ENCODE measurements at places on chromosomes 6 and 20.

DNA sequence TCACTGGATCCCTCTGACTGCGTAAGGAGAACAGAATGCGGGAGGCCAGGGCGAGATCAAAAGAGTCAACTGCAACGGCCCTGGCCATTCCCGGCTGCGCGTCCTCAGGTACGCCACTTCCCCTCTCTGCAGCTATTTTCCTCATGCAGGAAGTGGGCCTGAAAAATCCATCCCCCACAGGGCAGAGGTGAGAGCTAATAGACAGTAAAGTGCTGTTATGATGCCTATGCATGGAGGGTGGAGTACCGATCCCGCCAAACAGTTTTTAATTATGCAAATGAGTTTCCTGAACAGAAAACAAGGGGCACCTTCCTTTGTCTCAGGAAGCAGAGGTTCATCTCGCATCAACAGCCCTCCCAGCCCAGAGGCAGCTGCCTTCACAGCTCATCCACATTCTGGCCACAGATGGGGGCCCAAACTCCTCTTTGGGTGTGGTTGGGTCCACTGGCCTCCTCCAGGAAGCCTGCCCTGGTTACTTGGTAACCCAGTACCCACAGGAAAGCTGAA is 9.3 kb downstream of the PREX1 start:
- DNase-seq: no peak

- DNase-seq: no peak
Measured at GRCh38 chr6:89148016-89148750, 2.3 kb downstream of the PM20D2 start.

DNA sequence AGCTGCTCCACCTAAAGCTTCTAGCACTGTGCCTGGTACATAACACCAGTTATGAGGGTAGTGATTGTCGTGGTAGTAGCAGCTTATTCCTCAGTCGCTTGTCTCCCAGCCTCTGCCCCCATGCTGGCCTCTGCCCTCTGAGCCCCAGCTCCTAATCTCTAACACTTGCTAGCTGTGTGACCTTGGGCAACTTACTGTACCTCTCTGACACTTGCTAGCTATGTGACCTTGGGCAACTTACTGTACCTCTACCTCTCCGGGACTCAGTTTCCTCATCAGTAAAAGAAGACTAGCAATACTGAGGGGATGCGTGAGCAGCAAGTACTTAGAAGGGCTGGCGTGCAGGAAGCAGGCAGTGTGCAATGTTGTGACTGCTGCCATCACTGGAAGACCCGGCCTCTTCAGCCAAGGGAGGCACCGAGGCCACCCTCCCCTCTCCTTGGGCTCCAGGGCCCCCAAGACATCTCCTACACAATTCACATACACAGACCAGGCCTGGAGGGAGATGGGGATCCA is 9.9 kb downstream of the MDFI start:
- DNase-seq: no peak

- no peak for DNase-seq
Measured at GRCh38 chr20:63619505-63619904, 7.4 kb downstream of the GMEB2 start.

DNA sequence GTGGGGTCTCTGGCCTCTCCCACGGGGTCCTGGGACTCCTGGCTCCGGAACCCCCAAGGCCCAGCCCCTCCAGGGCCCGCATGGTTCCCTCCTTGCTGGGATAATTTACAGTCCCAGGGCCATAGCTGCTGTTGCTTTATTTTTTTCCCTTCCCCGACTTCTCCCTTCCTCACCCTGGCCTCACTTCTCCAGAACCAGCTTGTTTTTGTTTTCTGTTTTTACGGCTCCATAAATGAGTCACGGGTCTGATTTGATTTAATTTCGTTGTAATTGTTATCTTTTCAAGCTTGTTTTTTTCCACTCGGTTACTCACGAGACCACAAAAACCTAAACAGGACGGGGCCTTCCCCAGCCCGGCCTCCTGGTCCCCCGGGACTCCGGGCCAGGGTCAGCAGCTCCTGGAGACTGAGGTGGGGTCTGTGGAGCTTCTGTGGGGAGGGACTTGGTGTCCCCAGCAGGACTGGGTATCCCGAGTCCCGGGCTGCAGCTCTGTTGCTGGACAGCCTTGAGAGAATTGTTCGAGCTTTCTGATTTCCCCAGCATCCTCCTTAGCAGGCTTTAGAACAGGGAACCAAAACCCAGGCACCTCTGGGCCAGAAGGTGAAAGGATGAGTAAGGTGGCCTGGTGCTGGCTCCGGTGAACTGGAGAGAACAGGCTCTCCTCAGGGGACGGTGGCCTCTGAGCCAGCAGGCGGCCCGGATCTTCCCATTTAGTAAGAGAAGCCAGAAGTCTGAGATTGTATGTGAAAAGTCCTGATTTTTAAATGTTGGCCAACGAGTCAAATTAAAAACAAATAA is 94.9 kb downstream of the CEBPB start:
- DNase-seq: no peak
